ENCODE measurements at places on chromosomes 4 and X.
A peak's percentile ranks its signal among the peaks of the same experiment; 100 is the strongest.

- DNase-seq = no peak
Measured at GRCh38 chrX:123153846-123154335, 30.2 kb upstream of the GRIA3 start.

DNA sequence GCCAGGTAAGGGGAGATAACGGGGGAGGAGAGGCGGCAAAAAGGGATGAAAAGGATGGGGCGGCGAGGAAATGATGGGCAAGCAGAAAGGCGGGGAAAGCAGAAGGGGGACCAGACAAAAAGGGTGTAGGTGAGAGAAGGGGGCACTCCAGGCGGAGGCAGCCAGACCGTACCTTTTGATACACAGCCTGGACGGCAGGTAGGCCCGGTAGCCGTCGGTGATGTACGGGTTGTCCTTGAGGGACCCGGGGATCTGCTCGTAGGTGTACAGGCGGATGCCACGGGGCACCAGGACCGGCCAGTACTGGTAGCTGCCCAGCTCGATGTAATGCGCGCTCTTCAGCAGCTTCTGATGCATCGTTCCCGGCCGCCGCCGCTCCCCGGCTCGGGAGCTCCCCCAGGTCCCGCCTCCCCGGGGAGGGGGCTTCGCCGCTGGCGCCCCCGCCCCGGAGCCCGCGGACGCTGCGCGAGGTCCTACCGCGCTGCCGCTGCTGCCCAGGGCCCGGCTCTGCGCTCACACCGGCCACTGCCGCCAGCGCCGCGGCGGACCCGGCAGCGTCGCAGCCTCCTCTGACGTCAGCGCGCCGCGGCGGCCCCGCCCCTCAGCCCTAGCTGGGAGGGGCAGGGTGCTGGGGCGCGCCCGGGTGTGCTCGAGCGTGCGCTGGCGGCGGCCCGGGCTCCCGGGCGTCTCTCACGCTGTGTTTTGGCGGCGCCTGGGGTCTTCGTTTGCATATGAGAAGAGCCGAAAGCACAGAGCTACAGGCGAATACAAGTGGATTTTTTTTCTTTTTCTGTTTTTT, at the start of gene PAQR3:
PAQR3 (minus strand) TSS at position 571 of the 799 bp plus-strand sequence; CDS start at position 357, 214 bp downstream.
- DNase-seq = peak; percentile 61

DNA sequence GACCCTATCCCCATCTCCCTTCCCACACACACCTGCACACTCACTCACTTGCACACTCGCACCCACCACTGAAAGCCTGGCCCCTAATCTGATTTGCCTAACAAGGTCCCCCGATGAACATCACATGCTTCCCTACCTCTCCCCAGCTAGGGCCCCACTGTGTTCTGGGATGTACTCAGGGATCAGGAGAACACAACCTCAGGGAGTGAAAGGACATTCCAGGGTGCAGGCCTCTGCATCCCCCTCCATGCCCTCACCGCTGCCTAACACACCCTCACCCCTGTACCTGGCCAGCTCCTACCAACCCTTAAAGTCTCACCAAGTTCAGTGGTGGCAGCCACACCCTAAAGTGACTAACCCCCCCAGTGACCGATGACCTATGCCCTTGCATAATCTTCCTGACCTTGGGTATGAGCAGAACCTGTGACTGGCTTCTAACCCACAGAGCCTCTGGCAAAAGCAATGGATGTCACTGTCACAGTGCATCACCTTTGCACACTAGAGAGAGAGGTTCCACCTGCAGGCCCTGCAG, 2.4 kb upstream of the AFAP1 start:
- no peak for DNase-seq

DNA sequence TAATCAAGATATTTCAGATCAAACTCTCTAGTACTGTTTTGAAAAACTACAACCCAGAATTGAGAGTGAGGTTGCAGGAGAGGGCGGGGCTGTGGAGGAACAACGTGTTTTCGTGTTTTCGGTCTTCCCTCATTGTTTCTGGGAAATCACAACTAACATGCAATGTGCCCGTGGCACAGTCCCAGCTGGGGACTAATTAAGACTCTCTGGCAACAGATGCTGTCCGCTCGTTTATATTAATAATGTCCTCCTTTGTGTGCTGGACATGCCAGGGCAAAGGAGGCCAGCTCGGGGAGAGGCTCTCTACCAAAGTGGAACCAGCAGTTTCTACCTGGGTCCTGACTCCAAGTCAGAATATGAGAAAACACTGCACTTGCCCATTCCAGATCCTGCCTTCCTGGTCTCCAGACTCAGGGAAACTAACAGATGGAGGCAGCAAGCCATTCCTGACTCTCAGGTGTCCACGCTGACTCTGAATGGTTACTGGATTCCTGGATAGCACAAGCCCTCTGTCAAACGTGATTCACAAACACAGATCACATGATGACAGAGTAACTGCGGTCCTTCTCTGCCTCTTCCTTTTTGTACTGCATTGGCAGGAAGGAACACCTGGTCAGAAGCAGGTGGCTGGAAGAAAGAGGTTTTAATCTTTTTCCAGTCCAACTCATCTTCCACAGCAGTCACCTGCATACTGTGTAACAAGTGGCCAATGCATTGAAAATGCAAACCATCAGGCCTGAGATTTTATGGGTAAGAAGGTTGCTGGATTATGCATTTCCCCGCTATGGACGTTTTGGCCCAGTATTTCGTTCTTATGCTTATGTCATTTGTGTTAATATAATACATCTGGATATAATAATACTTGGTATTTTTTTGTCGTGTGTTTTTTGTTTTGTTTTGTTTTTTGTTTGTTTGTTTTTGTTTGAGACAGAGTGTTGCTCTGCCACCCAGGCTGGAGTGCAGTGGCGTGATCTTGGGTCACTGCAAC, 65.0 kb downstream of the COQ2 start:
- DNase-seq = no peak

DNA sequence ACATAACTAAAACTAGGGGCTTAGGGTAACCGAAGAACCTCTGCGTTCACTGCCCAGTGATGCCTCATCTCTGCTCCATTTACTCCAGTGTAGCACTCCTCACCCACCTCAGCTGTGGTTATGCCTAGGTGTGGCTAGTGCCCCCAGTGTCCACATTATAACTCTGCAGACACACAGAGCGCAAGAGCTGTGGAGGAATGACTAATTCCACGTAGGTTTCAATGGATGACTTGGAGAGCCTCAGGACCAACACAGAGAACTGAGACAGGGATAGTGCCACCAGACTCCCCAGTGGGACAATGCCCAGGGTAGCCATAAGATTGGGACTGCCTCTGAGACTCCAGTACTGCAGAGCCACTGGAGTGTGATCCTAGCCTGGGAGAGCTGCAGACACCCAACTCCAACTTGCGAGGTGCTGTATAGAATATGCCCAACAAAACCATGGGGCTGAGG, 542.4 kb upstream of the DIPK2B start:
- DNase-seq = no peak
